ENCODE measurements at places on chromosomes 6 and 20.
A peak's percentile ranks its signal among the peaks of the same experiment; 100 is the strongest.

DNA sequence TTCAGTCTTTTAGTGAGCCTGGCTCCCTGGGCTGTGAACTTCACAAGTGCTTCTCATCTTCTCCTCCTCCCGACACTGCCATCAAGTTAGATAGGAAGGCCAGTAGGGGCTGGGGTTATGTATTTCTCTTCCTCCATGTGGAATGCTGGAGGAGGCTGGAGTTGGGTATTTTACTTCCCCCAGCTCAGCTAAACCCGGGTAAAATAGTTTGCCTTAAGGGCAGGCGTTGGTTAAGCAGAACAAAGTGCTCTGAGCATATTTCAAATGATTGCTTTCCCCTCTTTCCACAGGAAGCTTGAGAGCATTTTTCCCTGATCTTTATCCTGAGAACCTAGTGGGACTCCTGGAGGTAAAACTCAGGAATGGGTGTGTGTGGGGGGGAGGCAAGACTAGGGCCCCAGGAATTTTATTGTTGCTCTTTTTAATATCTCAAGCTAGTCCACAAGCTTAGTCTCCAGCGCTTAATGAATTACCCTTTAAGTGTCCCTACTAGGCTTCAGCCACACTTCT lies 16.9 kb upstream of the SUPT3H start:
- DNase-seq: no peak

DNA sequence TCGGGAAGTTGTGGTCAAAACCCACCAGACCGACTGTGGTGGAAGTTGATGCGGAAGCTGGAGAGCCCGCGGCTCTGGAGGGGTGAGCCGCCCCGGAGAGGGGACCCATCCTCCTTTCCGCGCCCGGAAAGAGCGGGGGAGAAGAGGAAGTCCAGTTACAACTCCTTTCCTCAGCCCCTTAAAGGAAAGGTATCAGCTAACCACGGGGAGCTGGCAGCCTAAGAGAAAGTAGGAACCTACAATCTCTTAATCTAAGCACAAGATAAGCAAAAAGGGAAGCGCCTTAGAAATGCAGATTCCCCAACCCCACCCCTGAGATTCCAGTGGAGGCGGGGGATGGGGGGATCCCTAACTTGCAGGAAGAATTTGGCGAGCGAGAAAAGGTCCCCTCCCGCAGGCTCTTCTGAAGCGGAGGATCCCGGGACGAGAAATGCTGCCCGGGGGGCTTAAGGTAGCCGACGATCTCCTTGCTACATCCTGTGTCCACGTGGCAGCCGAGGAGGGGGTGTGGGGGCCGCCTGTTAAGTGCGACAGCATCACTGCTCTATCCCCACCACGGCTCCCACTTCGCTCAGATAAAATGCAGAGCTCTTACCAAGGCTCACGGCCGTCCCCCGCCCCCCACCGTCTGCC lies 87.5 kb downstream of the ZFP64 start:
- no peak for DNase-seq

DNA sequence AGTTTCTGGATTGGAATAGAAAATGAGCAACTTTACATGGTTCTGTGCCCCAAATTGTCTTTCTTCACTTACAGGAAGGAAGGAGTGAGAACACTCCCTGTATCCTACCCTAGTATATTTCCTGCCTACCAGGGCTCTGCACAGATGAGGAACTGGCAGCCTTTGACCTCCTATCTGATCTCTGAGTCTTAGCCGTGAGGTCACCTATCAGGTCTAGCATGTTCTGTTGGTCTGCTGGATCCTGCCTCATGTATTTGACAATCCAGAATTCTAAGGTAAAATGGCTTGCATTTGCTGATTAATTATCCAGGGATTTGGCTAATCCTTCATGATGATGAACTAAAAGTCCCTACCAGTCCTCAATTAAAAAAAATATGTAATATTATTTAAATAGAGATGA lies 35.0 kb upstream of the TRAM2 start:
- DNase-seq: no peak

- no peak for DNase-seq
These were observed 185.1 kb upstream of the HDDC2 start for GRCh38 chr6:125486881-125487280.

DNA sequence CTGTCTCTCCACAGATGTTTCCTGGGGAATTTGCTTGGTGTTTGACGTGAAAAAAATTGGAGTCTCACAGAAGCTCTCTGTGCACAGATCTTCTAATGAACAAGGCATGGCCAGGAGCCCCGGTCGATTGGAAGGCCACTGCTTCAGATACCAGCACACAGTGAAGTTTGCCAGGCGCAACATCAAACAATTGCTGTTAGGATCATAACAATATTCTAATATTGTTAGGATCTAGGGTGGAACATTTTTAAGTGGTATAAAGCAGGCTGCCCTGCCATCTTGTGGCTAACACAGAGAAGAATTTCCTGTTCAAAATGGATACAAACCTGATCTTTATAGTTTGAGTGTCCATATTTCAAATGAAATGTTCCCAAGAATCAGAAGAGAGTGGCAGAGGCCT lies 64.1 kb downstream of the C6orf118 start:
- DNase-seq: peak; percentile 60

DNA sequence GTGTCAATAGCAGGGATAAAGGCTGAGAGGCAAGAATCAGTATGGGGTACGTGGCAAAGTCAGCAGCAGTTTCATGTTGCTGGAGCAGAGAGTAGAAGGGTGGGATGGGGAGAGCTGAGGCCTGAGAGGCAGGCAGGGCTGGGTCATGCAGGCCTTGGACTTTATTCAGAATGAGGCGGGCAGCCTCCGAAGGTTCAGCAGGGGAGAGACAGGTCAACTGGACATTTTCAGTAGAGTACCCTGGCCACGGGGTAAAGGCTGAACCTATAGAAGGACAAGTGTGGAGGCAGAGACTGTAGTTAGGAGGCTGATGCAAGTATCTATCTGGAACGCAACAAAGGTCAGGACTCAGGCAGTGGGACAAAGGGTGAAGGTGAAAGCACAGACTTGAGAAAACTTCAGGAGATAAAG lies 13.7 kb downstream of the NOTCH4 start:
- DNase-seq: no peak

DNA sequence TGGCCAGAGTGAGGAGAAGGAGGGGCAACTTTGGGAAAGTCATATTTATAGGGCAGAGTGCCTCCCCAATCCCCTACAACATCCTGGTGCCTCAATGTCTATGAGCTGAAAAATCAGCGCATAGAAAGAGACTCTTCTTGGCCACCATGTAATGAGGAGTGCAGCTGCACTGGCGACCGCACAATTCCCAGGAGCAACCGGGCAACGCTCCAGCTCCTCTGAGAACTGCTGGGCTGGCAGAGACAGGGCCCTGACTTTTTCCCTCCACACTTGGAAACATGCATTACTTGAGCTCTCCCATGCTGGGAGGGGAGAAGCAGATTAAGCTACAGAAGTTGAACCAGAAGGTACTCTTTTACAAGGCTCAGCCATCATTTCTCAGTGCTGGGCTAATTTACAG lies 31.4 kb upstream of the MARCKS start:
- peak; percentile 76 for DNase-seq

DNA sequence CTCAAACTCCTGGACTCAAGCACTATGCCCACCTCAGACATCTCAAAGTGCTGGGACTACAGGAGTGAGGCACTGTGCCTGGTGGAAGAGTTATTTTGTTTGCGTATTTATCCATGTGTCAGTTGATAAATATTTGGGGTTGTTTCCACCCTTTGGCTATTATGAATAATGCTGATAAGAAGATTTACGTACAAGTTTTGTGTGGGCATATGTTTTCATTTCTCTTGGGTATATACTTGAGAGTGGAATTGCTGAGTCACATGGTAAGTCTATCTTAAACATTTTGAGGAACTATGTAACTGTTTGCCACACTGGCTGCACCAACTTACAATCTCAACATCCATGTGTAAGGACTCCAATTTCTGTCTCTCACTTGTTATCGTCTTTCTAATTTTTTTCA lies 200.3 kb downstream of the RNGTT start:
- DNase-seq: no peak

GRCh38 chr6:13357551-13358075 lies 29.3 kb upstream of the TBC1D7 start:
- DNase-seq: peak; percentile 93

GRCh38 chr20:19885594-19885938 lies 127.5 kb downstream of the RIN2 start:
- no peak for DNase-seq

GRCh38 chr6:124223611-124224345 lies 420.1 kb downstream of the NKAIN2 start:
- DNase-seq: peak; percentile 90

DNA sequence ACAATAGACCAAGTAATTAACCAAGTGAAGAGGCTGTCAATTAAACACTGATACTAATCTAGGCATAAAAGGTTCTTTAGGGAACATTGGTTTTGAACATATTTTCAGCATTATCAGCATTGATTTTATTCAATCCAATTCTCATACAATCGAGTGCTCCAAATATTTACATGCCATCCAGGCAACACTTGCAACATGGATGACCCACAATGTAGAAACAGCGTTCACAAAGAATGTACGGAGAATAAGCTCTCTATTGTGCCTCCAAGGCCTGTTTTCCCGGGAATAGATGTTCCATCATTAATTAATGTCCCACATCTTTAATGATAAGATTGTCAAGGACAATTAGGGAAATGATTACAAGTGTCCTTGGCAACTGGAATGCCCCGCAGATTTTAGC lies 117.4 kb downstream of the RFX6 start:
- DNase-seq: no peak

- no peak for DNase-seq
These were observed 48.9 kb upstream of the RALGAPA2 start for GRCh38 chr20:20761301-20761700.

- no peak for DNase-seq
These were observed 11.7 kb downstream of the SMLR1 start for GRCh38 chr6:130838951-130839350.

DNA sequence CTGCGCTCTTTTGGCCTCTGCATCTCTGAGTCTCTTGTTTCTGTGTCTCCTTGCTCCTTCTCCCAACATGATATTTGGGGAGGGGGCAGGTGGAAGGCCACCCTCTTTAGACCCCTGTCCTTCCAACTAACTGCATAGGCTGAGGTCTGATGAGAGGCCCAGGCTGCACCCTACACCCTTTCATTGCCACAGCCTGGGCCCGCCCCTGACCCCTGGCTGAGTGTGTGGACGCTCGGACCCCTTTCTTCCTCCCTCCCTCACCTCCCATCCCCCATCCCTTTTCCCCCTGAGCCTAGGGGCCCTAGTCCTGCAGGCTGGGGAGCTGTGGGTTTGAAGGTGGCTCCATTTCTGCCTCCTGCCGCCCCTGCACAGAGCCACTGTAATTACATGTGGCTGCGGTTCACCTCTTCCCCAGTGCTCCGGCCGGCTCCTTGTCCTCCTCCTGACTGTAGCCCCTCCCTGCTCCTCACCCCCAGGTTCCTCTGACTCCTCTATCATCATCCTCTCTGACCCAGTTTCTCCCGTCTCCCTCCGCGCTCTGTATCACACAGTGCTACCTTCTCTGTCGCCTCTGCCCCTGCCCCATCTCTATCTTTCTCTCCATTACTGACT lies 6.8 kb downstream of the MDFI start:
- DNase-seq: no peak

- DNase-seq: no peak
These were observed 4.4 kb downstream of the C6orf89 start for GRCh38 chr6:36890112-36890663.

Measured in LHCN-M2 (cell line).